Activated effector memory CD4-positive, alpha-beta T cell treated with anti-CD3 and anti-CD28 coated beads, Interleukin-2, amount 50 U/mL, for 16 hours (primary cell): ENCODE measurements at places on chromosomes 11 and 22.

- no peak for DNase-seq
Measured at GRCh38 chr11:44840085-44840478, 110.6 kb downstream of the TP53I11 start.

GRCh38 chr22:44365191-44365590 lies 52.4 kb upstream of the SHISAL1 start:
- DNase-seq = no peak

DNA sequence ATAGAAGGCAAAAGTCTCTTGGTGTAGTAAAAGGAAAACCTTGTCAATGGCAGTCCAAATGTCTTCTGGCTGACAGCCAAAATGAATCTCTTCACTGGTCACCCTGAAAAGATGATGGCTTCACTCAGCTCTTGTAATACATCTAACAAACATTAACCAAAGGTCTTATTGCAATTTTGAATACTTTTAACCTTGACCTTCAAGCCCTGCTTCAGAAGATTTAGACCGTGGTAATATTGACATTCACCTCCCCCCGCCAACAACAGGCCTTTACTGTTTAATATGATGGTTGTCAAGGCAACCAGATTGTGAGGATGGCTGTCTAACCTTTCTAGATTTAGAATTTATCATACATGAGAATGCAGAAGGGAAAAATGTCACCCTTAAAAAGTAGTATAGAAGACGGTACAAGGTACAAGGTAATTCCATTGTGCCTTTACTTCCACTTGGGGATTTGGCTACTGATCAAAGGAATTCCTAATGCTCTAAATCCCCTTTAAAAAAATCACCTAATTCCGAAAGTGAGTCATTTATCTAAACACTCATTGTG lies 342.3 kb downstream of the LARGE1 start:
- no peak for DNase-seq

DNA sequence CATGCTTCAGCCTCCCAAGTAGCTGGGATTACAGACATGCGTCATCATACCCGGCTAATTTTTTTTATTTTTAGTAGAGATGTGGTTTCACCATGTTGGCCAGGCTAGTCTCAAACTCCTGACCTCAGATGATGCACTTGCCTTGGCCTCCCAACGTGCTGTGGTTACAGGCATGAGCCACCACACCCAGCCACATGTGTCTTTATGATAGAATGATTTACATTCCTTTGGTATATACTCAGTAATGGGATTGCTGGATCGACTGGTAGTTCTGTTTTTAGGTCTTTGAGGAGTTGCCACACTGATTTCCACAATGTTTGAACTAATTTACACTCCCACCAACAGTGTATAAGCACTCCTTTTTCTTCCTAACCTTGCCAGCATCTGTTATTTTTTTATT lies 276.2 kb downstream of the METTL15 start:
- no peak for DNase-seq

GRCh38 chr11:32200136-32200847 lies 109.4 kb downstream of the RCN1 start:
- DNase-seq = no peak

DNA sequence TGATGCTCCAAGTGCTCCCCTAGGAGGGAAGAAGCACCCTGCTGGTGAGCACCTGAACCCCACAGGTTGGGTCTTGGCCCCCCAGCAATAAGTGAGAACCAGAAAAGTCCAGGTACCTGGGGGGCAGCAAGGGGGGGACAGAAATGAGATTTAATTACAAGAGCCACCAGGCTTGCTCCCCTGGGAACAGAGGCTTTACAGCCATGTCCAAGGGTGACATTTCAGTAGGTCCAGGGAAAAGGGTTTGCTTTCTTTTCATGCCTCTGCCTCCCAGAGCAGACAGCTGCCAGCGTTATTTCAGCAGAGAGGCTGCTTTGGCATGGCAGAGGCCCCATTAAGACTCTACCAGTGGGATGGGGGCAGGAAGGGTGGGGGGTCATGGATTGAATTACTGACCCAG lies 437.7 kb downstream of the BUD13 start:
- no peak for DNase-seq

DNA sequence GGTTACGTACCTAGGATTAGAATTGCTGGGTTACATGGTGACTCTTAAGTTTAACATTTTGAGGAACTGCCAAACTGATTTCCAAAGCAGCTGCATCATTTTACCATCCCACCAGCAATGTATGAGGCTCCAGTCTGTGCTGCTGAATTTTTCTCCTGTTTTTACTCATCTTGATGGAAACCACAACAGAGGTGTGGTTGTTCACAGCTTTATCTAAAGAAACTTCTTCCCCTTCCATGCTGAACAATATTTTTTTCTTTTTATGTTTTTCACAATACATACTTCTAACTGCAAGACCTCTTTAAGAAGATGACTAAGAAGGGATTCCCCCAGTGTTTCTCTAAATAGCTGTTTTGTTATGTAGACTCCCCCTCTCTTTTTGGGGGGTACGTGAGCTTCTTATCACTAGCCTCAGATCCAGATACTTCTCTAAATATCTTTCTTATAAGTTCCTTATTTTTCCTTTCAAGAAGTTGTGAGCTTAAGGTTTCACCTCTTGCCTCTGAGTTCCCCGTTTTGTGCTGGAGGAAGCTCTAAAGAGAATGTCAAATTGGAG lies 24.0 kb downstream of the TCP11L1 start:
- DNase-seq = no peak

DNA sequence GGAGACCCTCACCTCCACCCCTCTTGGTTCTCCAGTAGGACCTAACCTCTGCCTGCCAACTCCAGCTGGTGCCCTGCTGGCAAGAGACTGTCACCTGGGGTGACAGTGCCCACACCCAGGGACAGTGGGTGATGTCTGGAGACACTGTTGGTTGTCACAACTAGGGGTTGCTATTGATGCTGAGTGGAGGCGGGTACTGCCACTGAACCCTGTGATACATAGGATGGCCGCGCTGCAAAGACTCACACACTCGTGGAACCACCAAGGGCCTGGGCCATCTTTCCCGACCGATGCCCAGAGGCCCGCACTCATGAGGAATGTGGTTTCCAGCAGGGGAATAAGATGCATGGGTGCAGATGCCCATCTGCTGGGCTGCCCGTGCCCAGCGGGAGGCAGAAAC lies 143.2 kb downstream of the SHANK2 start:
- no peak for DNase-seq

DNA sequence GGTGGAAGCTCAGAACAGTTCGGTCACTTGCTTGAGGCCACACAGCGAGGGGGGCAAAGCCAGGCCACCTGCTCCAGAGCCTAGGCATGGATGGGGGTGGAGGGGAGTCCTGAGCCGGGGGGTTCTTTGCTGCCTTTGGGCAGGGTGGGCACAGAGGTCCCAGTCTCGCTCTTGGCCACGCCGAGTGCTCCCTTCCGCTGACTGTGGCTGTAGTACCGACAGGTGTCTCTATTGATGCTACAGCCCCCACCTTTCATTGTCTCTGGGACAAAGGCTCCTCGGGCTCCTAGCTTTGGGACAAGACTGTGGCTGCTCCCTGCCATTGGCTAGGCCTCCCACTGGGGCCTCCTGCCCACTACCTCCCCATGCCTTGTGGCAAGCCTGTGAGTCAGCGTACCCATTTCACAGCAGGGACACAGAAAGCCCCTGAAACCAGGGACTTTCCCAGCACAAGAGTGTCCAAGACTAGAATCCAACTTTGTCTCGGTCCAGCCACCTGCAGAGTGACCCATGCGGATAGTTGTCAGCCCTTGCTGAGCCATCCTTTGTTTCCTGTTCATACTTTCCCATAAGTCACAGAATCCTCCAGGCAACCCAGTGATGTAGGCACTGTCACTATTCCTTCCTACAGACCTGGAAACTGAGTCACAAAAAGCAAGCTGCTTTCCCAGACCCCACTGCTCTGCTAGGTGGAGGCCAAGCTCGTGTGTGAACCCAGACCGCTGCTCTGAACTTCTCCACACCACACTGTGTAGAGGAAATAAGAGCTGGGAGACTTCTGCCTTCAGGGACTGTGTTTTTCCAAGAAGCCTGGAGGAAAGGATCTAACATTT lies 17.2 kb downstream of the MYEOV start:
- peak; percentile 82 for DNase-seq

GRCh38 chr11:100706179-100706578 lies 19.1 kb downstream of the ARHGAP42 start:
- no peak for DNase-seq

- DNase-seq = no peak
Measured at GRCh38 chr11:44260081-44260480, 49.9 kb downstream of the ALX4 start.

DNA sequence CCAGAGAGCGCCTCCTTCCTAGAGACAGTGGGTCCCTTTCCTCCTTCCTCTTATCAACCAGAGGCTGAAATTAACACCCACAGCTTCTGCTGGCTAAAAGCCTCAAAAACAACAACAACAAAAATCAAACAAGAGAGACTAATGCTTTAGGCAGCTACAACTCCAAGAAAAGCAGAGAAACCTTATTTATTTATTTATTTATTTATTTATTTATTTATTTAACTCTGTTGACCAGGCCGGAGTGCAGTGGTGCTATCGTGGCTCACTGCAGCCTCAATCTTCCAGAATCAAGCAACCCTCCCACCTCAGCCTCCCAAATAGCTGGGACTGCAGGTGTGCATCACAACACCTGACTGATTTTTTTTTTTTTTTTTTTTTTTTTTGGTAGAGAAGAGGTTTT lies 2.6 kb upstream of the B3GNT6 start:
- no peak for DNase-seq

GRCh38 chr11:74650498-74650897 lies 58.1 kb downstream of the POLD3 start:
- DNase-seq = no peak

- no peak for DNase-seq
Measured at GRCh38 chr11:85165819-85166218, 461.3 kb downstream of the DLG2 start.

DNA sequence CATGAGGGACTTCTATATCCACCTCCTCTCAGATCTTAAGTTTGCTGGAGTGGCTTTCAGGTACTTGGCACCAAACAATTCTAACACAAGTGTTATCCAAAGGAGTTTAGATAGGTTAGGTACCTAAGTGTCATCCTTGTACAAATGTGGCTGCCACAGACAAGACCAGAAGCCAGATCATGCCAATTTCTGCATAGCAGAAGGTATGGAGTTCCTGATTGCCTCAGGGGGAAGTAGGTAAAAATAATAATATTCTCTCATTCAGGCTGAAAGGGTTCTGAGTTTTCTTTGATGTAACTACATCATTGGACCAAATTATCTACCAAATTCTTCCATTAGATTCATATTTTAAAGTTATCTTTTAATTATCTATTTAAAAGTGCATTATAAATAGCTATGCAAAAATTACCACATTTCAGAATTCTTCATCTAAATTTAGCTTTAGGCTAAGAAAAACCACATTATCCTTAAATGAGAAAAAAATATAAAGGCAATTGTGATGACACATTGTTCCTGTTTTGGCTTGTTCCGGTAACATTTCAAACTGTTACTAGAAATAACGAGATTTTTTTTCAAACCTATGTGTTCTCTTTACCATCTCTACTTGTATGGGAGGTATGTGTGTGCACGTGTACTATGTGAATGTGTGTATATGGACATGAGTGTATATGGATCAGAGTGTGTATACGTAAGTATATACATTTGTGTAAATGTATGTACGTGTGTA lies 66.2 kb upstream of the POU2AF2 start:
- no peak for DNase-seq

- no peak for DNase-seq
Measured at GRCh38 chr11:17684550-17684949, 34.8 kb upstream of the MYOD1 start.

- DNase-seq = no peak
Measured at GRCh38 chr22:30445438-30446145, 20.0 kb downstream of the MTFP1 start.

DNA sequence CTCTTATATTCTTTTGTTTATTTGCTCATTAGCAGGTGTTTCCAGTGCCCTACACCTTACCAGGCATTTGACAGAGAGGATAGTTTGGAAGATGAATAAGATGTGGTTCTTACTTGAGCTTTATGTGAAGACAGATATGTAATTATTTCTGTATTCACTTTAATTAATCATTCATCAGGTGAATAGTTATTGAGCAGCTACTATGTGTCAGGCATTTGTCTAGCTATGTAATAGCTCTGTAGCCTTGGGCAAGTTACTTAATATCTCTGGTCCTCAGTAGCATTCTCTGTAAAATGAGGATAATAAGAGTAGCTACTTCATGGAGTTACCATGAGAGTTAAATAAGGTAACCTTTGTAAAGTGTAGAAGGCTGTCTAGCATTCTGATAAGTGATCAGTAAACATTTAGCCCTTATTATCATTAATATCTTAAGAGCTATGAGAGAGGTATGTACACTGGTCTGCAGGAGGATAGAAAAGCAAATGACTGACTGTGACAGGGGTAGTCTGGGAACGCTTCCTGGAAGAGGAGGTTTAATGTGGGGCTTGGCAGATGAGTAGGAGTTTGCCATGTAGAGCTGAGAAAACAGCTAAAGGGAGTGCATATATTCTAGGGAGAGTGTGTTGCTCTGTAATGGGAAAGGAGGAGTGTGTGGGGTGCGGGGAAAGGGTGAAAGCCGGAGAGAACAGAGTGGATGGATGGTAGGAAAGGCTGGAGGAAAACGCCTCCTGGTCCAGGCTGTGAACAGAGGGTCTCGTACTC lies 56.1 kb downstream of the MICAL2 start:
- no peak for DNase-seq

- no peak for DNase-seq
Measured at GRCh38 chr11:110526323-110526722, 96.6 kb downstream of the FDX1 start.

GRCh38 chr11:65558002-65558929 lies at the start of gene LTBP3:
Gene LTBP3, minus strand, starts transcription at chr11:65558359. Its CDS starts 400 bp downstream, at chr11:65557959.
- peak; percentile 81 for DNase-seq

DNA sequence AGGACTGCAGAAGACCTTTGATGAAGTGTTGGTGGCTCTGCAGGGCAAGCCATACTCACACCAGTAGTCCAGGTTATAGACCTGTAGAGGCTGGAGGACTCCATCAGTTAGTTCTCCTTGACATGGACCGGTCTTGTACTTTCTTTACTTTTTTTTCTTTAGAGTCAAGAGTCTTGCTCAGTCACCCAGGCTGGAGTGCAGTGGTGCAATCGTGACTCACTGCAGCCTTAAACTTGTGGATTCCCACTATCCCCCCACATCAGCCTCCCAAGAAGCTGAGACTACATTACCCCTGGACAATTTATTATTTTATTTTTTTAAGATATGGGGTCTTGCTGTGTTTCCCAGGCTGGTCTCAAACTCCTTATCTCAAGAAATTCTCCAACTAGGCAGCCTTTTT lies 49.6 kb upstream of the E2F8 start:
- DNase-seq = no peak

DNA sequence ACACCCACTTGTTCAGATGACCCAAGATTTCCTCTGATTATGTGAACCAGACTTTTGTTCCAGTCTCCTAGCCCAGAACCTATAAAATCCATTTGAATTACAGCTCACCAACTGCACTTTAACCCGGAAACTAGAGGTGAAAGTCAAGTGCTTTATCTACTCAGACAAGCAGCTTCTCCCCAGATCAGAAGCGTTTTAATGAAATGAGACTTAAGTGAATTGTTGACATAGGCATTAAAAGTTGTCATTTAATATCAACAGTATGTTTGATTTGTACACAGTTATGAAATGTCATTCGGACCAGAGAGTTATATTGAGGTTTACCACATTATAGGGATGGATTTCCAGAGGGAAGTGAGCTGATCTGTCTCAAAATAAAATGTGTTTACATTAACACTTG lies 52.0 kb downstream of the CADM1 start:
- DNase-seq = no peak
